ENCODE measurements at places on chromosomes 3 and 15. TPM values are rescaled to one million over a fixed set of nuclear protein-coding genes. Genes with fewer than 3 reads are reported as not detected.

DNA sequence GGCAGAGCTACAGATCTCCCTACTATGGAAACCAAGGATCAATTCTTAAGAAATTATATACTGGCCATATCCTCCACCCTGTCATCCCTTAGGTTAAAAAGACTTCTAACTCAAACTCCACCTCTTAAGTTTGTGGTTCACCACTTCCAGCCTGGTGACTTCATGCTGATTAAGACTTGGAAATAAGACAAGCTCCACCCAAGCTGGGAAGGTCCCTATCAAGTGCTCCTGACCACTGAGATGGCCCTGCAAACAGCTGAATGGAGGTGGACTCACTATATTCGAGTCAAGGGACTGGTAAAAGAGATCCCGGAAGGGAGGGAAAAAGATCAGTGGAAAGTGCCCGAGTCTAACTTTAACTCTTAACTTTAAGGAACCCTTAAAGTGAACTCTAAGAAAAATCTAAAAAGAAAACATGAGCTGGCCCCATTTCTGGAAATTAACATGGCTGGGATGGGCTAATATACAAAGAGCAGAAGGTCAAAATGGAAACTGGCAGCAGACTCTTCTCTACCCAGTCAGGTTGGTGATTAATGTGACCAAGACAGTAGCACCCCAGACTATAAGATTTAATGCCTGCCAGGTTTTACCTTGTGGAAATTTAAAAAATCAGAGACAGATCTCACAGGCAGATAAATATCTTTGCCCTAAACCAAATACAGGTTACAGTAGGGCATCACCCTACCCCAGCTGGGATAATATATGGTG, 43.9 kb downstream of the PPCDC start:
- DNase-seq: no peak

- no peak for DNase-seq
These were observed 37.1 kb downstream of the MAGI1 start for GRCh38 chr3:66001626-66002025.

GRCh38 chr15:78182821-78183220, 33.7 kb downstream of the IDH3A start:
- DNase-seq: no peak

DNA sequence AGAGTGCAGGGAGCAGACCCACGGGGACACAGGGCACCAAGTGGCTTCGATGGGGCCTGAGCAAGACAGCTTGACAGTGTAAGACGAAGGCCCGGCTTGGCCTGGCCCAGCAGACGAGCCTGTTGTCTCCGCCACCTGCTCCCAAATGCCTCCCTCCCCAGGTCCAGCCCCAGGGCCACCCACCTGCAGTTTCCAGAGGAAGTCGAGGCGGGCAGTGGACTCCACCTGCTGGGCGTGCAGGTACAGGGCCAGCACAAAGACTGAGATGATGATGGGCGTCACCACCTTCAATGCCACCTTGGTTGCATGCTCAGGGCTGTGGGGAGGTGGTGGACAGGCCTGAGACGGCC, 94.1 kb downstream of the SEC22A start:
- DNase-seq: no peak

SUMF1 gene
- polyA plus RNA-seq: 45.9 TPM

ZNF774 gene
- polyA plus RNA-seq: 4.7 TPM
